ENCODE measurements at places on chromosomes 5 and 9.

GRCh38 chr9:93198838-93199625, 15.1 kb downstream of the WNK2 start:
- no peak for DNase-seq

GRCh38 chr5:125006011-125006685, 259.7 kb upstream of the ZNF608 start:
- DNase-seq: no peak

- DNase-seq: no peak
These were observed 477.6 kb downstream of the ZSWIM6 start for GRCh38 chr5:61809651-61810050.

GRCh38 chr9:76213751-76214150, 180.5 kb downstream of the RFK start:
- DNase-seq: no peak
